ENCODE measurements at places on chromosomes 6 and 20. TPM values are rescaled to one million over a fixed set of nuclear protein-coding genes. Genes with fewer than 3 reads are reported as not detected.

CSTF1 gene
- 23.9 TPM for total RNA-seq

RSPO4 gene
- not detected for total RNA-seq

CLDN20 gene
- total RNA-seq, result not detected

FAM217A gene
- total RNA-seq, result not detected

AIF1 gene
- total RNA-seq, result 3.2 TPM

PLN gene
- 23.3 TPM for total RNA-seq

SLC32A1 gene
- total RNA-seq, result not detected

DNMT3B gene
- not detected for total RNA-seq

OR2H2 gene
- total RNA-seq, result not detected

PRRT1 gene
- not detected for total RNA-seq

LGSN gene
- 0.55 TPM for total RNA-seq

HEBP2 gene
- 351 TPM for total RNA-seq

WFDC11 gene
- not detected for total RNA-seq

CGA gene
- total RNA-seq, result not detected

UFL1 gene
- total RNA-seq, result 26.8 TPM

TFB1M gene
- 37.9 TPM for total RNA-seq

SNRPB gene
- total RNA-seq, result 141 TPM

RIPOR2 gene
- 12.3 TPM for total RNA-seq

LINC00237 gene
- not detected for total RNA-seq

BMP6 gene
- 6.2 TPM for total RNA-seq

PI3 gene
- total RNA-seq, result 2.3 TPM

PHIP gene
- total RNA-seq, result 70.7 TPM

C20orf202 gene
- not detected for total RNA-seq

SLC13A3 gene
- total RNA-seq, result 1.8 TPM

TPD52L1 gene
- 20.6 TPM for total RNA-seq

FKBP1A gene
- total RNA-seq, result 49.5 TPM

MOCS3 gene
- 7.0 TPM for total RNA-seq

SFTA2 gene
- not detected for total RNA-seq

RAD21L1 gene
- total RNA-seq, result not detected

SYCP2 gene
- total RNA-seq, result 8.5 TPM

SOX18 gene
- total RNA-seq, result 13.2 TPM

BPIFB4 gene
- not detected for total RNA-seq

LY6G6D gene
- total RNA-seq, result not detected

LAMA2 gene
- total RNA-seq, result 54.5 TPM

ABHD16B gene
- total RNA-seq, result not detected

RIN2 gene
- 9.9 TPM for total RNA-seq

CDC25B gene
- 56.5 TPM for total RNA-seq

IL17F gene
- not detected for total RNA-seq

GSTA2 gene
- total RNA-seq, result 2.9 TPM

ID1 gene
- 379 TPM for total RNA-seq

BFSP1 gene
- total RNA-seq, result not detected

ABT1 gene
- total RNA-seq, result 12.5 TPM

CDH22 gene
- total RNA-seq, result not detected

MUC22 gene
- not detected for total RNA-seq

UST gene
- total RNA-seq, result 45.8 TPM

FRMD1 gene
- total RNA-seq, result 40.6 TPM

AAR2 gene
- 22.8 TPM for total RNA-seq

ARHGAP40 gene
- not detected for total RNA-seq

TMEM151B gene
- total RNA-seq, result not detected

AGER gene
- 2.8 TPM for total RNA-seq

CHRNA4 gene
- not detected for total RNA-seq

TMEM170B gene
- 1.9 TPM for total RNA-seq

TRMT11 gene
- total RNA-seq, result 49.7 TPM
